ENCODE measurements at places on chromosomes 1 and 21.

GRCh38 chr1:187655104-187655503 lies 826.4 kb downstream of the PLA2G4A start:
- DNase-seq, result peak; percentile 45

DNA sequence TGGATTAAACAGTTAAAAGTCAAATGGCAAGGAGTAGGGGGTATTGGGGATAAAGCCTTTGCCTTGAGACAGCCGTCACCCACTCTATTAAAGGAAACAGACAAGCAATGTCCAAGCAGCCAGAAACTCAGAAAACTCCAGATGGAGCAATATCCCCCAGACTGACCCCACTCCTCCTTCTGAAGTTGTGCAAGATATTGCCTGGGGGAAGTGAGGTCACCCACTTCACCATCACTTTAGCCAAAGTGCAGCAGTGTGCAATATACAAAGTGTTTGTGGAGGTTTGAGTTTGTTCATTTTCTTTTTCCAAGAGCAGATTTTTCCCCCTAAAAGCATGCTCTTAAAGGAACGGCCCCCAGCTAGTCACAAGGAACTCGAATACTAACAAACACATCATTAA lies 125.1 kb downstream of the ETS2 start:
- peak; percentile 79 for DNase-seq

GRCh38 chr1:194281376-194281775 lies 1095.0 kb upstream of the B3GALT2 start:
- no peak for DNase-seq

DNA sequence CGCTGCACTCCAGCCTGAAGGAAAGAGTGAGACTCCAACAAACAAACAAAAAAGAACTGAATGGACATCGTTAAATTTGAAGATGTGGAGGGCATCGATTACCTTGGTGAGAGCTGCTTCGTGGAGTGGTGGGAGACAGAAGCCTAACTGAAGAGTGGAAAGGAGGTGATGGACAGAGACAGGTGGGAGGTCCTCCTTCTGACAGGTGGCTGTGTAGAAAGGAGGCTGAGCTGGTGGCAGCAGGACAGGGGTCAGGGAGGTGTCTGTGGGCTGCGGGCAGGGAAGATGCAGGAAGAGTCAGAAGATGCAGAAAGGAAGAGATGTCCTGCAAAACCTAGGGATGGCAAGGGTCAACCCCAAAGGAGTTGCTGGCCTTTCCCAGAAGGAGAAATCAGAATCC lies 30.5 kb downstream of the C1orf216 start:
- no peak for DNase-seq

DNA sequence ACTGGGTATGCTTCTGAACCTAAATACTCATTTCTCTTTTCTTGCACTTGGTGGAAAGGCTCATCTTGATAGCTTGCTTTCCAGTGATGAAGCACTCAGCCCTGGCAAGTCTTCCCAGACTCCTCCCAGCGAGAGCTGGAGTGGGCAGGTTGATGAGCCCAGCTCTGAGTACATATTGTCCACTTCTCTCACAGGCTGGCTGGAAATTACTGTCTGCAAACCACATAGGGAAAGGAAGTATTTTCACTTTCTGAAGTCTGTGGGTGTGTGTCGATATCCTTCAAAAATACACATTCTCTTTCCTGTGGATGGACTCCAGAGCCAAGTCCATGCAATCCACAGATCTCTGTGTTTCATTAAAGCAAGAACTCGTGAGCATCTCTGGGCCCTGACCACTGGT lies 38.7 kb upstream of the CNTN2 start:
- DNase-seq, result no peak

DNA sequence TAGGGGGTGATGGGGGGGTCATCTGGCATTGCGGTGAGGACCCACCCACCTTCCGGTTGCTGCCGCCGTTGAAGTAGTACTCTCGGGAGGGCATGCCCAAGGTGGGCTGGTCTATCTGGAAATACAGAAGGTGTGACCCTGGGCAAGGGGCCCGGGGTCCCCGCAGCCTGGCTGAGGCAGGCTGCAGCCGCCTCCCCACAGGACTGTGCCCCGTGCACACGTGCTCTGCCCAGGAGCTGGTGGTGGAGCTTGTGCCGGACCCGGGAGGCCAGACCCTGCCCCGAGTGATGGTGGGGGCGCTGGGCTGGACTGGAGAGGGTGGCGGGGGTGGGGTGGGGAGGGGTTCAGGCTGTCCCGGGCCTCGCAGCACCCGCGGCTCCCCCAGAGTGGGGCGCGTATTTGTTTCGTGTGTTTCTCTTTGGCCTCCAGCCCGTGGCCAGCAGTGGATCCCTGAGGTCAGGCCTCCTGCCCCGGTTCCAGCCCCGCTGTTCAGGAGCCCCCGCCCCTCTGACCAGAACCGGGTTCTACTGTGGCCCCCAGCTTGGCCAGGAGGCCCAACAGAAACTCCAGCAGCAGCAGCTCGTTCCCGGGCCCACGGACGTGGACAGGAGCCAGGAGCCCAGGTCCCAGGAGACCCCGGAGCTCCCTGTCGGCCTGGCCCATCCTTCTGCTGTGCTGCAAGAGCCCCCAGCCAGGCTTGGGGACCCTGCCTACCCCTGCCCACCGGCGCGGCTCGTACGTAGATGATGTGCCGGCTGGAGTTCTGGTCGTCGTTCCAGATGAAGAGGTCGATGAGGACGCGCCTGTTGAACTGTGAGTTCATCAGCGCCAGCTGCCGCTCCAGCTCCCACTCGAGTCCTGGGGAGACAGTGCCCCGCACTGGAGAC lies 19.2 kb downstream of the PRXL2B start:
- no peak for DNase-seq

DNA sequence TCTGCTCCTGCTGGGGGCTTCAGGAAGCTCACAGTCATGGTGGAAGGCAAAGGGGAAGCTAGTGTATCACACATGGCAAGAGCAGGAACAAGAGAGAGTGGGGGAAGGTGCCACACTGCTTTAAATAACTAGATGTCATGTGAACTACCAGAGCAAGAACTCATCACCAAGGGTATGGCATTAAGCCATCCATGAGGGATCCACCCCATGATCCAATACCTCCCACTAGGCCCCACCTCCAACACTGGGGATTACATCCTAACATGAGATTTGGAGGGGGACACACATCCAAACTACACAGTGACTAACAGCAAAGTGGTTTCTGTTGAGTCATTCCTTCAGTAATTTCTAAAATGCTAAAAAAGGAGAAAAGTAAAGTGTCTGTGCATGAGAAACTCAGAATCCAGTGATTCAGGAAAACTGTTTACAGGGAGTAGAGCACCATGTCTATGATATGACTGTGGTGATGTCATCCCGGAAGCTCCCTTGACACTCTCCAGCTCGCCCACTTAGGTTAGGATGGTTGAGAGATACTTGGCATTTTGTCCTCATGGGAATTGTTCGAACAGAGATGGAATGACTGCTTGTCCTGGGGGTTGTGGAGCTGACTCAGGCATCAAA lies 50.3 kb downstream of the CHD1L start:
- peak; percentile 79 for DNase-seq

GRCh38 chr1:27556781-27557595 lies 47.0 kb downstream of the AHDC1 start:
- peak; percentile 96 for DNase-seq

- no peak for DNase-seq
Measured at GRCh38 chr1:67919274-67920072, 86.2 kb upstream of the GNG12 start.

- DNase-seq, result no peak
Measured at GRCh38 chr1:182596934-182597333, 7.3 kb downstream of the RGS16 start.

DNA sequence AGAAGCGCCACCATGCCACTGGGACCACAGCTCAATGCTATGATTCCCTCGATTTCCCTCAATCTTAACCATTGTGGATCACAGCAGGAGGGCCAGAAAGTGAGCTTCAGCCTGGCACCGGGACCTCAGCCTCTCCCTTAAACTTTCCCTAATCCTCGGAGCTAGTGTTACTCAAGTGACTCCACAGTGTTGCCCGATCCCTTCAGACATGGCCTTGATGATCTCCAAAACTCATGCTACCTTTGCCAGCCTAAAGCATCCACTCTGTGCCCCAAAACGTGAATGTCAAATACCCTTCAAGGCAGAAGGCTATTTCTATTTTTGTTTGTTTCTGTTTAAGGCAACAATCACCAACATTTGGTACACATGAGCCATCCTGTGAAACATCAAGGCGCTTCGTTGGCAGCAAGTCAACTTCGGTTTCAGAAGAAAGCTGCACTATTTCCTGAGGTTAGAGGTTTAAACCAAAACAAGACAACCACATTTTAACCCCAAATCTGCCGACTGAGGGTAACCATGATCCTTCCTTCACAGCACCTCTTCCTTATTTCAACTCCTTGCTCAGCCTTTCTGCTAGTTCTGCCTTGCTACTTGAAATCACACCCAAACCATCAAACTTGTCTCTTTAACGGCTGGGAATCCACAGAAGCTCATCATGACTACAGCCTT lies 94.4 kb upstream of the KRTAP19-8 start:
- DNase-seq, result peak; percentile 76

DNA sequence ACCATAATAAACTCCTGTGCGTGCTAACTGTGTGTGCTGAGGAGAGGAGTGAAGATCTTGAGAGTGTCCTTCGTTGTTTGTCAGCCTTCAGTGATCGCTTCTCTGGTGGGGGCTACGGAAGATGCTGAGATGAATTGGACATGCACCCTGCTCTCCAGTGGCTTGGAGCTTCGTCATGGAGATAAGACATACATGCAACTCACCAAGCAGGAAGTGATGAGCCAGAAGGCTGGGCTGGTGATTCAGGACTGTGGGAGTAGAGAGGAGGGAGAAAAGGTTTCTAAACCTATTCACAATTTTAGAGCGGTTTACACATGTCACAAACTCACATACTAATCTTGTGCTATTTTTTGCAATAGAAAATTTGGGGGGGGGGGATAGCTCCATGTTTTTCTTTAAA lies 128.9 kb upstream of the ADAR start:
- DNase-seq, result peak; percentile 80

GRCh38 chr1:52978045-52978444 lies 51.0 kb downstream of the SCP2 start:
- no peak for DNase-seq

GRCh38 chr1:217910791-217911320 lies 279.7 kb downstream of the SPATA17 start:
- no peak for DNase-seq

DNA sequence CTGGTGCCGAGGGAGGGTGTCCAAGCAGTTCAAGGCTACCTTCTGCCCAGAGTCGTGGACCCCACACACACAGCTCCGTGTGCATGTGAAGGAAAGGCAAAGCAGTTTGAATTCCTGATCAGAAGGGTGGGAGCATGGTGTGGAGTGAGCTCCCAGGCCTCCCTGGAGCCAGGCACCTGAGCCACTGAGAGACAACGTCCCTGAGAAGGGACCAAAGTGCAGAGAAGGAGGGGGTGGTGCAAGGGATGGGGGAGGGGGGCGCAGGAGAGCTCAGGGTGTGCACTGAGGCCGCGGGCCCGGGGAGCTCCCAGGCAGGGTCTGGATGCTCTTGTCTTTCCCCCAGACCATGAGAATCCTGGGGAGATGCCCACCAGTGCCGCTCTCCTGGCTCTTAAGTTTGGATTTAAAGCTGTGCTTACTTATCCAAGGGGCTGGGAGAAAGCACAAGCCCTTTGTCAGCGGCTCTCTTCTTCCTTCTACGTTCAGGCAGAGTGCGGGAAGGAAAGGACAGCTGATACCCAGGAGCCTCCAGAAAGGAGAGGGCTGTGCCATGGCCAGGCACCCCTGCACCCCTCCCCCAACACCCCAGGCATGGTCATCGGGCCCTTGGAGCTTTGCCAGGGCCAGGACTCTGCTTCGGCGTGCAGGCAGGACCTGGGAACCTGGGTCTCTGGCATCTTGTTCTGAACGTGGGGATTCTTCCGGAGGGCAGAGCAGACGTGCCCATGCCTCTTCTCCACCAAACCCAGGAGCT lies 24.1 kb downstream of the ACTA1 start:
- no peak for DNase-seq

- DNase-seq, result no peak
Measured at GRCh38 chr1:46508757-46509156, 19.1 kb downstream of the DMBX1 start.

DNA sequence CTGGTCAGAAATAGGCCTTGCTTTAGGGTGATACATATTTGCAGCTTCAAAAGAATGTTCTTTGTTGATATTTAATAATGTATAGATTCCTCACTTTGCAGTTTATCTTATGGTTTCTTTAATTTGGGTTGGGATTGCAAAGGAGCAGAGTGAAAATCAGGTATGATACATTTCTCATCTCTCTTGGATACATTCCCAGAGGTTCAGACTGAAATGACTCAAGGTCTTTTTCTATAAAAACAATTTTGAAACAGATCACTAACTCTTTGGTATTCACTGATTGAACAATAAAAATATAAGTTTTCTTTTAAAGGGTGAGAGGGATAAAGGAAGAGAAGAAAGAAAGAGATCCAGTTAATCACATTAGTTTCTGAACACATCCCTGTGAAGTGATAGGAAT lies 606.5 kb upstream of the CAMK1G start:
- DNase-seq, result no peak

GRCh38 chr1:212791261-212791675 lies 309 bp downstream of the NSL1 start:
- DNase-seq, result peak; percentile 73

DNA sequence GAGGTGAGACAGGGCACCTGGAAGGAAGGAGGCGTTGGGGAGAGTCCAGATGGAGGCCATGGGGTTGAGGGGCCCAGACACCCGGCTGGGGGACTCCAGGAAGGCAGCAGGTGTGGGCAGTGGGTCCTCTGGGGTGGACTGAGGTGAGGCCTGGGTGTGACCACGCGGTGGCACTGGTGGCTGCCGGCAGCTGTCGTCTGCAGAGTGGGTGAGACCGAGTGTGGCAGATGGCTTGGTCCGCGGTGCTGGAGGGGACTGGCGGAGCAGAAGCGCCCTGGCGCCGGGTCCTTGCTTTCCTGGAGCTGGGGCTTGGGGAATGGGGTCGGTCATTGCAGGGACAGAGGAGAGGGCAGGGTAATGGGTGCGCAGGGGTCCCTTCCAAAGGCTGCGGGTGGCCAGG lies 12.5 kb downstream of the AGRN start:
- no peak for DNase-seq

All from choroid plexus epithelial cell (primary cell).